ENCODE measurements at places on chromosomes 16 and 17.

DNA sequence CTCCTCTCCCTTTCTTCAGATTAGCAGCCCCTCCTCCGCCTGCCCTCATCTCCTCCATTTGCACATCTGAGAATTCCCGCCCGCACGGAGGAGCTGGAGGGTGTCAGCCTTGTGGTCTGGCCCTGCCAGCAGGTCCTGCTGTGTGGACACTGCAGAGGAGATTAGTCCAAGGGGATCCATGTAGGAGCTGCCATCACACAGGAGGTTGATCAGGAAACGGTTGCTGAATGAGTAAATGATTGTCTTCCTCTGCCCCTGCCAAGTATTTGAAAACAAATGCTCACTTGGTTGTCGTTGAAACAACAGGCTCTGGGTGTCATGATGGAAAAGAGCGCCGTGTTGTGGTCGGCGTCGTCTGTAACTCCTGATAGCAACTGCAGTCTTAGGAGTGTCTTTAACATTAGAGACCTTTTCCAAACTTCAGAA, 63.8 kb upstream of the CHMP6 start:
- no peak overlapping the region for H3K4me3 ChIP-seq
- no peak for DNase-seq
- H3K27me3 ChIP-seq = no peaks in the 10 kb centered on the region
- no peak overlapping the region for H3K27ac ChIP-seq

- no peak overlapping the region for H3K27ac ChIP-seq
- peaks cover 7% of the 10 kb centered on the region for H3K4me1 ChIP-seq
- peaks cover 35% of the 10 kb centered on the region for H3K27me3 ChIP-seq
- no peak for DNase-seq
- no peak overlapping the region for H3K4me3 ChIP-seq
- H3K36me3 ChIP-seq = no peaks in the 10 kb centered on the region
Observed at GRCh38 chr17:47711366-47712099, 17.6 kb downstream of the TBKBP1 start.

DNA sequence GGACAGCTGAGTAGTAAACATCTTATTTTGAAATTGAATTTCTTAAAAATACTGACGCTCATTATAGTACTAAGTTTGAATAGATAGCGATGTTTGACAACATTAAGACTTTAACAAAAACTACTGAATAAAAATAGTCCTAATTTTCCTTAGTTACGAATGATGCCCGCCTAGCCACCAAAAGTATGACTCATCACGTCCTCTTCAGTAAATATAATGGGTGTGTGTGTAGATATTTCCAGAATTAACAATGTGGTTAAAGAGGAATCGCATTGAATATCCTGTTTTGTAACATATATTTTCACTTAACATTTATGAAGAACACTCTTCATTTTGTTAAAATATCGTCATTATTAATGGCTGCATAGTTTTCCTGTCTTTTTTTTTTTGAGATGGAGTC, 187.6 kb downstream of the MYO1D start:
- H3K27me3 ChIP-seq = no peaks in the 10 kb centered on the region
- H3K27ac ChIP-seq = no peak overlapping the region
- H3K36me3 ChIP-seq = no peaks in the 10 kb centered on the region
- no peak for DNase-seq

DNA sequence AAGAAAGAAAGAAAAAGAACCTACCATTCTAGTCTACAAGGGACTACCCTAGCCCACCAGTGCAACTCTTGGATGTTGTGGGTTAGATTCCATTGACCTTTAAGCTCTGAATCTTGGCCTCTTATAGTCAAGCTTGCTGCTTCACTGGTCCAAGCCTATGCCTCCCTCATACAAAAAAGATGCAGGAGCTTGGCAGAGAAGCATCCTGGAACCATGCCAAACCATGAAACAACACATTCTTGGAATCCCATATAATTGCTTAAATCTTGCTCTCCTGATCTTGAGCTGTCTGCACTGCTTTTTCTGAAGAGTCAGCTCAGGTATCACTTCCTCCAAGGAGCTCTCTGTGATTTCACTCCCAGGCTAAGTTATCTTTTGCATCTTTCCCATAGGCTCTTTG, 117.9 kb upstream of the GPR139 start:
- no peak for DNase-seq
- no peak overlapping the region for H3K4me3 ChIP-seq
- no peaks in the 10 kb centered on the region for H3K27me3 ChIP-seq

- H3K27ac ChIP-seq = no peak overlapping the region
- no peak for DNase-seq
- no peaks in the 10 kb centered on the region for H3K36me3 ChIP-seq
- no peak overlapping the region for H3K4me3 ChIP-seq
- peaks cover 94% of the 10 kb centered on the region for H3K27me3 ChIP-seq
Observed at GRCh38 chr17:79446399-79447009, 164.3 kb downstream of the RBFOX3 start.

DNA sequence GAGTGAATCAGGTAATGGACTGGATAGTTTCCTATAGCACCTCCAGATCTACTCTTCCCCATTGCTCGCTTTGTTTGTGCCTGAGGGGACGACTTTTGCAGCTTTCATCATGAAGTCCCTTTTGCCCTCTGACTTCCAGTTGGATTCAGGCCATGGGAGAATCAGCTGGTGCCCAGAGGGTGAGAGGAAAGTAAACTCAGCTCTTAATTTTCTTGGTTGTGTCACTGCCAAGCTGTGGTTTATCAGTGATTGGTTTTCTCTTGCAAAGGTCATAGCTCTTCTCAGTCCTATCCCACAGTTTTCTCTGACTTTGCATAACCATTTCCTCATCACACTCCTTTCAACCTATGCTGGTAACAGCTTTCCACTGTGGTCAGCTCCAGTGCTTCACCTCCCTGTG, 200.1 kb downstream of the KCNJ2 start:
- H3K27ac ChIP-seq = no peak overlapping the region
- no peaks in the 10 kb centered on the region for H3K27me3 ChIP-seq
- no peaks in the 10 kb centered on the region for H3K36me3 ChIP-seq
- DNase-seq = no peak
- no peak overlapping the region for H3K4me3 ChIP-seq

DNA sequence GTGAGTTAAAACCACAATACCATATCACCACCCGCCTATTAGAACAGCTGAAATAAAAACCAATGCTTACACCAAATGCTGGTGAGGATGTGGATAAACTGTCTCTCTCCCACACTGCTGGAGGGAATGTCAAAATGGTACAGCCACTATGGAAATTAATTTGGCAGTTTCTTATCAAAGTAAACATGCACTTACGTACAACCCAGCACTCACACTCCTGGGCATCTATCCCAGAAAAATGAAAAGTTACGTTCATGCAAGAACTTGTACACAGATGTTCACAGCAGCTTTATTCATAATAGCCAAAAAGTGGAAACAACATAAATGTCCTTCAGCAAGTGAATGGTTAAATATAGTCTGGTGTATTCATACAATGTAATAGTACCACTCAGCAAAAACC, 173.2 kb upstream of the MYOCD start:
- H3K4me1 ChIP-seq = no peaks in the 10 kb centered on the region
- no peaks in the 10 kb centered on the region for H3K36me3 ChIP-seq
- H3K27ac ChIP-seq = no peak overlapping the region
- no peaks in the 10 kb centered on the region for H3K27me3 ChIP-seq

DNA sequence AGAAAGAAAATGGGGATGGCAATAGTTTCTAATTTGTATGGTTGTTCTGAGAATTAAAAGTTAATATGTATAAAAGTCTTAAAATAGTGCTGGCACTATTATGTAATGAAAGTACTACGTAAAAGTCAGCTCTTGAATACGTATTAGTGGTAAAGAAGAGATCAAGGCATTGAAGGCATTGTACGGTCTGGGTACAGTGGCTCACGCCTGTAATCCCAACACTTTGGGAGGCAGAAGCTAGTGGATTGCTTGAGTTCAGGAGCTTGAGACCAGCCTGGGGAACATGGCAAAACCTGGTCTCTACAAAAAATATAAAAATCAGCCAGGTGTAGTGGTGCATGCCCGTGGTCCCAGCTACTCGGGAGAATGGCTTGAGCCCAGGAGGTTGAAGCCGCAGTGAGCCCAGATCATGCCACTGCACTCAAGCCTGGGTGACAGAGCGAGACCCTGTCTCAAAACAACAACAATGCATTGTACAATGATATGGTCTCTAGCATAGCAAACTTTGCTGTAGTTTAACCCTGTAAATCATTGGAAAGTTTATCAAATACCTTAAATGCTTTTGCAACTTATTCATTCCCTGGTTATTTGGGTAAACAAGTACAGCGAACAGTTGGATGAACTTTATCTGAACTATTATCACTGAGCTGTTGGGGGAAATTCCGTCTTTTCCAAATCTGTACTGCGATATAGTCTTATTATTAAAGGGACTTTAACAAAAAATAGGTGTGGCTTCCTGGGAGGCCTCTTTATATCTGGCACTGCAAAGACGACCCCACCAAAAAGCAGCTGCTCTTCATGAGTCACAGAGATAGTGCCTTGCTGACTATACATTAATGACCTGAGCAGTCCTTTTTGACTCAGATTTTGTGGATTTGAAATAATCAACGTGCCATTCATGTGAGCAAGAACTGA, 73.6 kb downstream of the GPRC5B start:
- no peaks in the 10 kb centered on the region for H3K4me1 ChIP-seq
- no peaks in the 10 kb centered on the region for H3K36me3 ChIP-seq
- H3K27ac ChIP-seq = no peak overlapping the region
- no peak for DNase-seq
- no peaks in the 10 kb centered on the region for H3K27me3 ChIP-seq
